ENCODE measurements at places on chromosomes 2 and 18. TPM values are rescaled to one million over a fixed set of nuclear protein-coding genes. Genes with fewer than 3 reads are reported as not detected.

The PAX3 gene
- not detected for total RNA-seq

The PKP4 gene
- 33.8 TPM for total RNA-seq

The ACMSD gene
- total RNA-seq = not detected

The SH3BP4 gene
- total RNA-seq = not detected

The GREB1L gene
- total RNA-seq = not detected

The NOL4 gene
- not detected for total RNA-seq

The EML6 gene
- 1.8 TPM for total RNA-seq

The CCL20 gene
- total RNA-seq = 3.6 TPM

The ALLC gene
- total RNA-seq = not detected

The FAM124B gene
- total RNA-seq = 2.1 TPM

The ARHGEF33 gene
- not detected for total RNA-seq

The GGCX gene
- 22.5 TPM for total RNA-seq

The ASAP2 gene
- total RNA-seq = 0.71 TPM

The CACNB4 gene
- 0.28 TPM for total RNA-seq

The IL36A gene
- total RNA-seq = not detected

The OXER1 gene
- not detected for total RNA-seq

The ERFE gene
- total RNA-seq = not detected

Data from activated CD4-positive, alpha-beta memory T cell treated with anti-CD3 and anti-CD28 coated beads, Interleukin-2, amount 10 ng/mL, durations not matched to agents 7 days and 5 days (primary cell).